ENCODE measurements at places on chromosomes 12 and 14.
A peak's percentile ranks its signal among the peaks of the same experiment; 100 is the strongest.

DNA sequence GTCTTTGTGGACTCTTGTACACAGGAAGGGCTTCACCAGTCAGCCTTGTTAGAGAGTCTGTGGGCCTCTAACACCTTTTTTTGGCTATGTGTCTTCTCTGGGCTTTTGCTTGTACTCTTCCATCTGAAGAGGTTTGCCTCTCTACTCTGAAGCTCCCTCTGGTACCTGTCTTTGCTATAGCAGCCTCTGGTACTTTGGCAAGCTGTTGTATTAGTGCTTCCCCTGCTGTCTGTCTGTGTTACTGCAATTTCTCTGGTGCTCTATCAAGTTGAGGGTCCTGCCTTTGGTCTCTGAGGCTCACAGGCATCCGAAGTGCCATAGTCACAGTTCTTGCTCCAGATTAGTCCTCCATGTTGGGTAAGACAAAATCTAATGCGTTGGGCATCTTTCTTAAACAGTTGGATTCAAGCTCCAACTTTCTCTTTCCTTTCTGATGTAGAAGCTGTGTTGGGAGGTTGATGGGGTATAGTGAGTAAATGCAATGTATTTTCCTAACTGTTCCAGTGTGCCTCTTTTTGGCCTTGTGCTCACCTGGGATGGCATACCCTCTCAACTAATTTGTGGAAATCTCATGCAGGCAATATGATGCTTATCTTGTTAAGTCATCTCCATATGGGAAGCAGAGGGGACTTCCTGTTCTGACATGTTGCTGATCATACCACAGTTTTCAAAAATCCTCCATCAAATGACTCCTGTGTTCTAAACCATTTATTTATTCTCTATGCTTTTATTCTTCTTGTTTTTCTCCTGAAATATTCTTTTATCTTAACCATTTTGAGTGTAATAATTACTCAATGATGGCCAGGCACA lies 88.8 kb downstream of the ATF7IP start:
- DNase-seq, result peak; percentile 25

GRCh38 chr14:20803223-20803622 lies 579 bp upstream of the RNASE1 start:
- no peak for DNase-seq

- DNase-seq, result no peak
Observed at GRCh38 chr14:92969871-92970270, 46.9 kb downstream of the CHGA start.

DNA sequence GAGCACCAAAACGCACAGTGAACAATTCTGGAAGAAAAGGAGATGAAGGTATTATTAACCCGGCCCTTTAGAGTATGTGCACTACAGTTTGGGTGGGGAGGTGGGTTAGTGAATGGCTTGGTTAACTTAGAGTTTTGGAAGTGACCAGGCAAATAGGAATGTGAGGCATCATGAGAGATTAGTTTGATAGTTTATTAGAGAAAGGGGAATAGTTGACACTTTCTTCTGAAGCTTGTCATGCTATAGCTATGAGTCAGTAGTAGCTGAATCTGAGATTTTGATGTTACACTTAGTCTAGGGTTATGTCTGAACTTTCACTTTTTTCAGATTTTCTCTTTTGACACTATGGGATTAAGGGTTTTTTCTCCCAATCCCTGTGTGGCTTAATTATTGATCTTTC lies 567.2 kb downstream of the SNAPC1 start:
- DNase-seq, result no peak

DNA sequence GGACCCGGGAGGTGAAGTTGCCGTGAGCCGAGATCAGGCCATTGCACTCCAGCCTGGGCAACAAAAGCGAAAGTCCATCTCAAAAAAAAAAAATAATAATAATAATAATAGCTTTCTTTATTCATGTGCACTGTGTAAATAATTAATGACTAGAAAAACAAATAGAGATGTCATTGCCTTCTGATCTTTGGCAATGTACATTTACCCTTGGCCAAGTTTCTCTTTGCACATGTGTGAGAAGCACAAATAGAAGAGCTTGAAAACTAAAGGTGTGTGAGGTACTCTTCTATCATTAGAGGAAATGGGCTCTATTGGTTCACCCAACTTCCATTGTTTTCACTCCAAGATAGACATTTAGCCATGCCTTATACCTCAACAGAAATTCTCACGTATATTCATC lies 170.1 kb upstream of the PDZRN4 start:
- DNase-seq, result no peak

DNA sequence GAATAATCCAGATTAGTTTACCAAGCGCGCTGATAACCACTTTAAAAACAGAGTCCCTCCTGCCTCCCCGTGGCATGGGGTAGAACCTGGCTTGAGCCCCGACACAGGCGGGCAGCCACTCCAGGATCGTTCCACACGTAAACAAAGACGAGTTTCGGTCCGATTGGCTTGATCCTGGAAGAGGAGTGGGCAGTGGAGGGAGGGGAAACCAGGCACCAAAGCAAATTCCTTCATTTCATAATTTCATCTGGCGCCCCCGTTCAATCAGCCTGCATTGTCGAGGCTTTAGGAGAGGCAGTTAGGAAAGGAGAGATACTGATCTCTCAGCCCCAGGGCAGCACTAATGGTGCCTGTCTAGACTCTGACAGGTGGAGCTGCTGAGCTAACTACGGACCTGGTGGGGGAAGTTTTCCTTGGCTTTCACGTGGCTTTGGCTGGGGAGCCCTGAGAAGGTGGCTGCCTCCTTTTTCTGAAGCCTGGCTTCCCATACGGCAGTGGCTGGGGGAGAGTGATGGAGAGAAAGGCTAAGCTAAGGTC lies 751 bp upstream of the GPRC5A start:
- no peak for DNase-seq

GRCh38 chr14:48771717-48772116 lies 814.5 kb downstream of the RPS29 start:
- DNase-seq, result no peak

DNA sequence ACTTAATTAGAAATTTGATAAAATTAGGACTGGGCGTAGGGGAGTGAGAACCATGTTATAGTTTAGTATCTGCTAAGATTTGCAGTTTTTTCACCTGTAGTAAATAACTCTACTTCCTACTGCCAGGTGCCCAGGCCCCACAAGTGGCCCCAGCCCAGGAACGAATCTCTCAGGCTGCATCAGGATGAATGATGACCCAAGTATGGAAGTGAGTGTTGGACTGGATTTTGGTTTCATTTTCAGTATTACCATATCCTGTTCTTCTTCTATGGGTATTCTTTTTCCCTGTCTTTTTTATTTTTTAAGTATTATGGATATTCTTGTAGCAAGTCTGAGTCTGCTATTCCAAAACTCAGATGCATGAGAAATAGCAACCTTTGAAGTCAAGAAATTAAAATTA lies 120.3 kb upstream of the BCAT1 start:
- no peak for DNase-seq

DNA sequence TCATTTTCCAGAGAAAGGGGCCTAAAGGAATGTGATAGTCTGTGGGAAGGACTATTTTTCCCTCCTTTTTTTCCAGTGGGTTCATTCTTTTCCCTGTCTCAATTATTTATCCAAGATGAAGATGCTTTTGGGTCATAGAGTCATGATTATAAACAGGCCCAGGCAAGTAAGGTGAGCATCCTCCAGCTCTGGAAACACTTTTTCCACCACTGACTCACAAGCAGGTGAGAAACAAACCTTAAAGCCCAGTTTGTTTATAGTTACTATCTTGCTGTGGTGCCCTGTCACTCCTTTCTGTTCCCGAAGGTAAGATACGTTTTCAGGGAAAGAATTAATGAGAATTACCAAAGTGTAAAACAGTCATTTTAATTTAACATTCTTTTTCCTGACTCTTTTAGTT lies 107.7 kb upstream of the IFNG-AS1 start:
- no peak for DNase-seq

GRCh38 chr14:51069055-51069454 lies 25.9 kb downstream of the TRIM9 start:
- no peak for DNase-seq

DNA sequence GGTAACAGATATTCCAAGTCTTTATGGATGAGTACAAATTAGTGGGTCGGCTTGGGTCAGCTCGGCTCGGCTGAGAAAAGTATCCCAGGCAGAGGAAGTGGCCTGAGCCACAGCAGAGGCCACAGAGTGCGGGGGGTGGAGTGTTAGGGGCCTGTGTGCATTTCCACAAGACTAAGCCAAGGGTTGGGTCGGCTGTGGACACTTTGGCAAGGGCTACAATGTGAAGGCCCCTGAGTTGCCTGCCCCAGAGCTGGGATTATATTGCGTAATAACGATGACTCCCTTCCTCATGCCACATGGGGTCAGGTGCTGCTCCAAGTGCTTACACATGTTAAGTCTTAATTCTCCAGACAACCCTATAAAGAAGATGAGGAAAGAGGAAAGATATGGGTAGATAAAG lies 11.4 kb downstream of the EVL start:
- no peak for DNase-seq

DNA sequence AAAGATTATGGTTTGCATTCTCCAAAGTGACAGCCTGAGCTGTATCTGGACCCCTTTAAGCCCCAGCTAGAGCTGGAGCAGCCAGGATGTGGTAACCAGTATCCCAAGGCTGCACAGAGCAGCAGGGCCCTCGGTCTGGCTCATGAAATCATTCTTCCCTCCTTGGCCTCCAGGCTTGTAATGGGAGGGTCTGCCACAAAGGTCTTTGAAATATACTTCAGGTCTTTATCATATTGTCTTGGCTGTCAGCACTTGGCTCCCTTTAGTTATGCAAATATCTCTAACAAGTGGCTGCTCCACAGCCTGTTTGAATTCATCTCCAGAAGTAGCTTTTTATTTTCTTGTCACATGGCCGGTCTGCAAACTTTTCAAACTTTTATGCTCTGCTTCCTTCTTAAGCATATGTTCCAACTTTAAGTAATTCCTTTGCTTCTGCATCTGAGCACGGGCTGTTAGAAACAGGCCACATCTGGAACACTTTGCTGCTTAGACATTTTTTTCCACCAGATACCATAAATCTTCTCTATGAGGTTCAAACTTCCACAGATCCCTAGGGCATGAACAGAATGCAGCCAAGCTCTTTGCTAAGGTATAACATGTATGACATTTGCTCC lies 663.4 kb upstream of the MIS18BP1 start:
- no peak for DNase-seq

- DNase-seq, result no peak
Observed at GRCh38 chr14:104099096-104100041, 13.9 kb downstream of the ASPG start.

DNA sequence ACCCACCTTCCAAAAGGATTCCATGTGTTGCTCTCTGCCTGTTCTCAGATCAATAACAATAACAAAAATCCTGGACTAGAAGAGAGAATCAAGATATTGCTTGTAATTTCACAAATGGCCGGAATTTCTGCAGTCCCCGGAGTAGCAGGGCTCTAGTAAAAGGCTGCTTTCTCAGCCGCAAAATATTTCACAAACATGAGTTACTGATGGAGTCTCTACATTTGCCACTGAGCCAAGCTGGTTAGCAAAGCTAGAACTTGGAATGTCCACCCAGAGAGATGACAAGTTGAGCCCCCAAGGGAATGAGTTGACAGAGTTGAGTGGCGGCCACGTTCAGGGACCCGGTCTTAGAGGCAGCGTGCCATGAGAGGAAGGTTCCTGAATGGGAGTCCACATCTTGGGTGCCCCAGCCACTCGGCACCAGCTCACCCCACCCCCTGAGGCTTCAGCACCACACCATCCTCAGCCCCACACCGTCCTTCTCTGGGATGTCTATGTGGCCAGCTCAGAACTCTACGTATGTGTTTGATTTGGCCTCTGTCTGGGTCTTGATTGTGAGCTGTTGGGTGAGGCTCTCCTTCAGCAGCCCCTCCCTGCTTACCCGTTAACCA lies 15.9 kb downstream of the FBLN5 start:
- no peak for DNase-seq

DNA sequence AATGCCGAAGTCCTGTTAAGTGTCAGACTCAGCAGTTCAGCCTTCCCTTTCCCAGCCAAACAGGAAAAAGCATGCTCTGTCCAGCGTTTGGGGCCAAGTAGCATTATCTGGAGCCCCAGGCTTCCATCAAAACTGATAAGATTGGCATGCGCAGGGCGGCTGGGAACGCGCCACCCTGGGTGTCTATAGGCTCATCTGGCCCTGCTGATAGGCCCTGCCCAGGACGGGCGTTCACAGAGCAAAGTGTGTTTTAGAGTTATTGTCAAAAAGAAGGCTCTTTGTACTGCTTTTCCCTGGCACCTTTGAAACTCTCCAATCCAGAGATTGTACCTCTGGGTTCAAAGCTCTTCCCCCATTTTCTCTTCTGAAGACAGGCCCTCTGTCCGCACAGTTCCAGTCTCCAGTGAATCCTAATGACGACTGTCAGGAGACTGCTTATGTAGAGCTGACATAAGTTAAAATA lies at the start of gene ART4:
TSS of gene ART4 (minus strand) at position 102 of the 463 bp plus-strand sequence. CDS start 413 bp downstream, outside the sequence.
- no peak for DNase-seq

DNA sequence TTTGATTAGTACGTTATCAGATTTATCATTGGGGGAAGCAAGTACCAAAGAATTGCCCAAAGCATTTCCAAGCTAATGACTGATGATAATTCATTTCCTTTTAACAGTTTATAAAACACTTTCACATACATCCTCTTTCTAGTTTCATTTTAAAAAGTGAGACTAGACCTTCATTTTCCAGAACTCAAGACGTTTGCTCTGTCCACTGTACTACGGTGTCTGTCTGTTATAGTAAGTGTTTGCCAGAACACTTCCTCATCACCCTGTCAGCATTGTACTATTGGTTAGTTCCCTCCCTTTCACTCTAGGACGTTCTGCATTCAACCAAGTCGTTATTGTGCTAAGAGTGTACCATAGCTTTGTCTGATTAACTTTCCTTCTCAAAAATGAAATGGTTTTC lies 81.7 kb upstream of the TMEM263 start:
- DNase-seq, result no peak

- no peak for DNase-seq
Observed at GRCh38 chr12:41058266-41058665, 129.9 kb upstream of the PDZRN4 start.

- DNase-seq, result no peak
Observed at GRCh38 chr14:85587151-85587711, 57.3 kb downstream of the FLRT2 start.

GRCh38 chr14:77264466-77265186 lies 6.4 kb downstream of the NGB start:
- no peak for DNase-seq

DNA sequence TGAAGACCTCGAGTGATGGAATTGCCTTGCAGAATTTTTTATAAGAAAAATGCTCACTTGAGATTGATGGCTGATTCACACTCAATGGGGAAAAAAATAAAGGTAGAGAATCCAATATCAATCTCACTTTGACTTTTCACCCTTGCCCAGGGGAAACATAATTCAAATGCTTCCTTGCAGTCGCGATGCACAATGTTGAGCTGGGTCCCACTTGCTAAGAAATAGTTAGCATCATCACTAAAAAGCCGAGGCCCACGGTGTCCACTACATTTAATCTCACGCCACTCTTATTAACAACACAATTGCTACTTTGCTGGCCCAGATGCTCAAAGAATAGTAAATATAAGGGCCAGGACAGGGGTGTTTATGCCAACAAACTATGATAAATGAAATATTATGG lies 223.4 kb downstream of the SPTSSA start:
- no peak for DNase-seq

GRCh38 chr12:14723763-14724162 lies 27.4 kb upstream of the GUCY2C start:
- no peak for DNase-seq
